ENCODE measurements at places on chromosomes 5 and 9.

- peaks cover 15% of the 10 kb centered on the region for H3K36me3 ChIP-seq
- H3K4me3 ChIP-seq: peak overlapping the region; percentile 53
- peaks cover 34% of the 10 kb centered on the region for H3K4me1 ChIP-seq
- peak overlapping the region; percentile 75 for H3K27ac ChIP-seq
- DNase-seq: peak; percentile 30
These were observed 85.8 kb downstream of the MRPS27 start for GRCh38 chr5:72234265-72234700.

DNA sequence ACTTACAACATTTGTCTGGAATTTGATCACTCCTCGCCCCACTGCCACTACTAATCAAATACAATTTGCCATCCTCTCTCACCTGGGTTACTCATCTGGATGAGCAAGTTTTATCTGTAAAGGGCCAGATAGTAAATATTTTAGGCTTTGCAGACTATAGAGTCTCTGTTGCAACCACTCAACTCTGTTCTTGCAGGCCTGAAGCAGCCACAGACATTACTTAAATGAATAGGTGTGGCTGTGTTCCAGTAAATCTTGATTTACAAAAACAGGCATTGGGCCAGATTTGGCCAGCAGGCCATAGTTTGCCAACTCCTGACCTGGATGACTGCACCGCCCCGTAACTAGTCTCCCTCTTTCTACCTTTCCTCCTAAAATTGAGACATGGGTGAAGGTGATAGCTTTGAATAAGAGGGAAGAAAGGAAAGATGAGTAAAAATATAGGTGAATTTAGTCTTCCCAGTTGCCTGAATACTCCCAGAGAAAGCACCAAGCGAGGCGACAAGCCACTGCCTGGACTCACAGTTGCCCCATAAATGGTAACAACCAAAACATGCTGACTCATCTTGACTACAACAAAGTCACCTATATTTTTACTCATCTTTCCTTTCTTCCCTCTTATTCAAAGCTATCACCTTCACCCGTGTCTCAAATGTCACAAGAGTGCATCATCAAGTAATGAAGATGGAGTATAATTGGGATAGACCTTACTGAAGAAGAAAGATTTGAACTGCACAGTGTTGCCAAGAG, 32.5 kb upstream of the SCAMP1 start:
- H3K27ac ChIP-seq: no peak overlapping the region
- peaks cover 12% of the 10 kb centered on the region for H3K27me3 ChIP-seq
- no peaks in the 10 kb centered on the region for H3K4me1 ChIP-seq
- no peak for DNase-seq
- peaks cover 2% of the 10 kb centered on the region for H3K36me3 ChIP-seq

GRCh38 chr5:99900302-99900852, 634.8 kb upstream of the FAM174A start:
- H3K4me1 ChIP-seq: no peaks in the 10 kb centered on the region
- no peak overlapping the region for H3K27ac ChIP-seq
- no peaks in the 10 kb centered on the region for H3K27me3 ChIP-seq

DNA sequence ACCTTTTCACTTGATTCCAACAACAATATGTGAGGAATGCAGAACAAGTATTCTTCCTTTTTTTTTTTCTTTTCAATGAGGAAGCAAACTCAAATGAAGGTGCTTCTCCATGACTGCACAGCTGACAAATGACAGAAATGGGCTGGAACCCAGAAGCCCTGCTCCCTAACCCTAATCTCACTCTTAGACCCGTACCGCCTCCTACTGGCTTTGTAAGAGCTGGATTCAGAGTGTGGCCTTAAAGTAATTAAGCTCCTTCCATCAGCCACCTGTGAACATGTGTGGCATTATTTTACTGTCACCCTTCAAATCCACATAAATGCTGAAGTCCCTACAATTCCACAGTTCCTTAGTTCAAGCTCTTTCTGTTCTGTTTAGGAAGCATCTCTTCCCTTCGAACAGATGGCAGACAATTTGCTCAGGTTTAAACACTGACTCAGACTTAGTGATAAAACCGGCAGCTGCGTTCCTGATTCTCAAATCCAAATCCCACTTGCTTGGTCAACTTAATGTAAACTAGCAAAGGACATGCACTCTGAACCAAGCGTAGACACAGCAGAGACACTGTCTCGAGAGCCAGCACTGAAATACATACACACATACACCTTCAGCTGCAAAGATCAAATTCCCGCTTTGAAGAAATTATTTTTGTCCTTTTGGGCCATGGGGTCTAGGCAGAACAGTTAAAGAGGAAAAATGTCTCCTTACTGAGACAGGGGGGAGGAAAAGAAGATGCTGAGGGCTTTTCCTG, 316.7 kb upstream of the TLE4 start:
- H3K4me3 ChIP-seq: no peak overlapping the region
- H3K27me3 ChIP-seq: peaks cover 5% of the 10 kb centered on the region
- DNase-seq: no peak
- no peak overlapping the region for H3K27ac ChIP-seq
- H3K36me3 ChIP-seq: no peaks in the 10 kb centered on the region

DNA sequence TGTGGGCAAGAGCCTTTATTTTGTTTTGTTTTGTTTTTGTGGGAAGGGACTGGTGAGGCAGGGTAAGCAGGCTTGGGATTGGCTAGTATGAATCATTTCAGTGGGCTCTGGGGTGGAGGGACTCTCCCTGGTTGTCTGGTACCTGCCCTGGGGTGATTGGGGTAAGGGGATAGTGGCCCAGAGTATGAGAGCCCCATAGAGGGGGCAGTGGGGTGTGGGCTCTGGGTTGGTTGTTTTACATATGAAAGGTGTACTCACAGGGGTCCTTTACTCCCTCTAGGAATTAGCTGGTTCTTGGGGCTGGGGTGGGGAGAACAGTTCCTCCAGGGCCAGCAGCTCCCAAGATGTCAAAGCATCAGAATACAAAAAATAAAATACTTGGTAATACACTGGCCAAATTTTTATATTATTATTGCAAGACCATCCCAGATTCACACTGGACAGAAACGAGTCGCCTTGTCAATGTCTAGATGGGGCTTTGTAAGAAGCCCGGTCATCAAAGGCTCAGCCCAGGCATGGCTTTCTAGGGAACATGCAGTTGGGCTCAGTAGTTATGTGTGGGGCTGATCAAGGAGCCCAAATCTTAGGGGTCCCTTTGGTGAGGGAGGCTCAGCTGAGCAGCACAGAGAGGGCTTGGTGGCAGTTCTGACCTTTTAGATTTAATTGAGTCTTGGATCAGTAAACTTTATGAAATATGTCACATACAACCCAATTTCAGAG, 190.5 kb downstream of the NXNL2 start:
- no peaks in the 10 kb centered on the region for H3K4me1 ChIP-seq
- no peak overlapping the region for H3K4me3 ChIP-seq
- H3K27ac ChIP-seq: no peak overlapping the region
- no peak for DNase-seq
- peaks cover 42% of the 10 kb centered on the region for H3K27me3 ChIP-seq

DNA sequence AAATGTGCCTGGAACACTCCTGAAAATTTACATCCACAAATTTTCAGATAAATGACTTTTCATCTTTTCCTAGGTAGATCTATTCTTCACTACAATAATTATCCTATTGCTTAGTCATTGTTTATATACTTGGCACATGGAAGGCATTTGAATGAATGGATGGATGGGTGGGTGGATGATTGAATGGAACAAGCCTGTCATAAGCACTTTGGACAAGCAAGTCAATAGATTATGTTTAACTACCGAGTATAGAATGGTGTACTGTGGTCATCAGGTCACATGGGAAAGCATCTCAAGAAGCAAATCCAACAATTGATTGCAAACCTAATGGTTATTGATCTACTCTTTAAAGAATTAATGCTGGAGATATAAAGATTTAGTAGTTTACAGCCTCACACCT, 114.4 kb upstream of the DMRTA1 start:
- no peaks in the 10 kb centered on the region for H3K36me3 ChIP-seq
- H3K27me3 ChIP-seq: no peaks in the 10 kb centered on the region
- DNase-seq: no peak
- no peak overlapping the region for H3K27ac ChIP-seq
- no peak overlapping the region for H3K4me3 ChIP-seq
- no peaks in the 10 kb centered on the region for H3K4me1 ChIP-seq

- peaks cover 25% of the 10 kb centered on the region for H3K36me3 ChIP-seq
- no peak overlapping the region for H3K4me3 ChIP-seq
- DNase-seq: no peak
- H3K4me1 ChIP-seq: peaks cover 45% of the 10 kb centered on the region
These were observed 5.1 kb downstream of the POC5 start for GRCh38 chr5:75712091-75712490.

- DNase-seq: no peak
- H3K36me3 ChIP-seq: peaks cover 67% of the 10 kb centered on the region
- peak overlapping the region; percentile 96 for H3K4me3 ChIP-seq
- H3K27ac ChIP-seq: peak overlapping the region; percentile 99
- peaks cover 43% of the 10 kb centered on the region for H3K4me1 ChIP-seq
These were observed 519 bp downstream of the HSPA5 start for GRCh38 chr9:125240649-125240999.

DNA sequence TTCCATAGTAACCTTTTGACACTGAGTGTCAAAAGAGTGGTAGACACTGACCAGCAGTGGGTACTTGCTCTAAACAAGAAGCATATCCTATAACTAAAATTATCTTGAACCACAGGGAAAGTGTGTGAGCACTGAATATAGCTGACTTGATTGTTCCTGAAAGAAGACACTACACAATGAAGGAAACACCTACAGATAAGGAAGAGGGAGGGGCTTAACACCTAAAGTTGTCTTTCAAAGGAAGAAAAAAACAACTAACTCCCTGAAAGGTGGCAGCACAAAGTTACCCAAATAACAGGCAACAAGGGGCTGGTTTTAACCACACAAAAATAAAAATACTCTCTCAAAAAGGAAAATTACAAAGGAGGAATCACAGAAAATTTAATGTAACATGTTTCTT, 6.6 kb downstream of the ELAVL2 start:
- no peaks in the 10 kb centered on the region for H3K4me1 ChIP-seq
- peaks cover 8% of the 10 kb centered on the region for H3K27me3 ChIP-seq
- H3K27ac ChIP-seq: no peak overlapping the region
- DNase-seq: no peak

GRCh38 chr5:127649018-127649439, at the start of gene CTXN3:
CTXN3 (plus strand) TSS chr5:127649082; CDS start chr5:127657522, 8,440 bp downstream.
- no peaks in the 10 kb centered on the region for H3K36me3 ChIP-seq
- H3K27ac ChIP-seq: no peak within 1 kb of the TSS
- no peaks in the 10 kb centered on the region for H3K4me1 ChIP-seq
- no peak for DNase-seq
- no peak within 1 kb of the TSS for H3K4me3 ChIP-seq

DNA sequence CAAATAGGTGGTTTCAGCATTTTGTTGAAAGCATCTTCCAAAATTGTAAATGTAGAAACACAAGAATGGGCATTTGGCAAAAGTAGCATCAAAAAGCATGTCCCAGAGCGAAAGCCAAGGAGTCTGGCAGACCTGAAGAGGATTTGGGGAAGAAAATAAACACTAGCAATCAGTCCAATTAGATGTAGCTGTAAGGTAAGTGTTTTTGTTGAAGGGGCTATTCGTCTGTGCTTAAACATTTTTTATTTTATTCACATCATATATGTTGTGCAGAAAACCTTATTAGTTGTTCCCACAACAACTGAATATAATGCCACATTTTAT, 954.1 kb upstream of the COX7C start:
- no peaks in the 10 kb centered on the region for H3K27me3 ChIP-seq
- H3K36me3 ChIP-seq: no peaks in the 10 kb centered on the region
- H3K4me1 ChIP-seq: no peaks in the 10 kb centered on the region
- no peak overlapping the region for H3K4me3 ChIP-seq

- H3K27ac ChIP-seq: no peak overlapping the region
- no peak overlapping the region for H3K4me3 ChIP-seq
- no peaks in the 10 kb centered on the region for H3K4me1 ChIP-seq
- DNase-seq: no peak
- H3K27me3 ChIP-seq: no peaks in the 10 kb centered on the region
- H3K36me3 ChIP-seq: peaks cover 10% of the 10 kb centered on the region
These were observed 26.1 kb downstream of the HRH2 start for GRCh38 chr5:175683921-175684320.

- H3K4me1 ChIP-seq: peaks cover 5% of the 10 kb centered on the region
- H3K4me3 ChIP-seq: peak within 1 kb of the TSS; percentile 23
- no peak within 1 kb of the TSS for H3K27ac ChIP-seq
- peaks cover 79% of the 10 kb centered on the region for H3K27me3 ChIP-seq
- DNase-seq: no peak
These were observed at the start of gene NXNL2 for GRCh38 chr9:88534456-88535225. NXNL2 (plus strand) TSS chr9:88535178; CDS start chr9:88535435, 257 bp downstream.

DNA sequence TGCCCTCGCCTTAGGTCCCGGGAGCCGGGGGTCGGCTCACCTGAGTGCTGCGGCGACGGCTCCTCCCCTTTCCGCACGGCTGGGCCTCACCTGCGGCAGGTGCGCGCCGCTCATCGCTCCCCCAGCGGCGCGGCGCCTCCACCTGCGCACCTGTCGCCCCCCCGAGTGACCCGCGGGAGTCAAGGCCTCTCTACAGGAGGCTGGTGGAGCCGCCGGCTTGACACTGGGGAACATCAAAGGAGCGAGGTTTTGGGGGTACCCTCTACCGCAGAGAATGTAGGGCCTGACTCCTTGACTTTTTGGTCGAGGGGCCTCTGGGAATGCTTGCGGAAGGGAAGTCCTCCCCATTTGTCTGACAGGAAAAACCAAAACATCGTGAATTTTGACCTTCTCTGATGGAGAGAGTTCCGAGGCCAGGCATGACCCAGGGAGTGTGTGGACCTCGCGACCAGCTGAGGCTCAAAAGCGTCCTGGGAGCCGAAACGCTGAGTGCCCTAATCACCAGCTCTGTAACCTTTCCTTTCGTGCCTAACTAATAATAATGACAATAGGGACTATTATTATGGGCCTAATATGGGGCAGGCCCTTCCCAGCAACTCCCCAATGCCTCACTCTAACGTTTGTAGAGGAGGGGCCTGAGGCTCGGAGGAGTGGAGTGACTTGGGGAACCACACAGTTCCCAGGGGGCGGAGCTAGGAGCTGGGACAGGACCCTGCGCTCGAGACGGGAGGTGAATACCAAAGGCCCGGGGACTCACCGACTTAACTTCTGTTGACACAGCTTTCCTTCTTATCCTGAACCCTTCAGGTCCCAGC, 714 bp upstream of the IER5L start:
- no peaks in the 10 kb centered on the region for H3K27me3 ChIP-seq
- DNase-seq: no peak
- peaks cover 7% of the 10 kb centered on the region for H3K4me1 ChIP-seq
- no peak overlapping the region for H3K27ac ChIP-seq
- H3K36me3 ChIP-seq: peaks cover 12% of the 10 kb centered on the region

DNA sequence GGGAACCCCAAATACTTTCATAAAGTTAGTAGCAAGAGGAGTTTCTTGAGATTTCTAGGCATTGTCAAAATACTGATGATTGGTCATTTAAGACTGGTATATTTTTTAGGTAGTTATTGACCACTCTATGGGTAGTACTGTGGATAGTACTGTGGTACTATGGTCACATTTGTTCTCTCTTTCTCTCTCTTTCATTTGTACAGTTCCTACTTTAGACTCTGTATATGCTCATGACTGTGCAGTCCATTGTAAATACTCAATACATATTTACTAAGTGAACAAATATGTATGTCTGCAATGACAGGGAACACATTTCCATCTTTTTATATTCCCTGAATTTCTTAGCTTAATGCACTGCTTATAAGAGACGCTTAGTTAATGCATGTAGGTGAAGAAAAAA, 215.6 kb downstream of the KCTD16 start:
- no peak overlapping the region for H3K27ac ChIP-seq
- no peaks in the 10 kb centered on the region for H3K27me3 ChIP-seq
- no peak overlapping the region for H3K4me3 ChIP-seq
- no peak for DNase-seq
- H3K4me1 ChIP-seq: no peaks in the 10 kb centered on the region
- H3K36me3 ChIP-seq: no peaks in the 10 kb centered on the region
